ENCODE measurements at places on chromosomes 5 and 9.

DNA sequence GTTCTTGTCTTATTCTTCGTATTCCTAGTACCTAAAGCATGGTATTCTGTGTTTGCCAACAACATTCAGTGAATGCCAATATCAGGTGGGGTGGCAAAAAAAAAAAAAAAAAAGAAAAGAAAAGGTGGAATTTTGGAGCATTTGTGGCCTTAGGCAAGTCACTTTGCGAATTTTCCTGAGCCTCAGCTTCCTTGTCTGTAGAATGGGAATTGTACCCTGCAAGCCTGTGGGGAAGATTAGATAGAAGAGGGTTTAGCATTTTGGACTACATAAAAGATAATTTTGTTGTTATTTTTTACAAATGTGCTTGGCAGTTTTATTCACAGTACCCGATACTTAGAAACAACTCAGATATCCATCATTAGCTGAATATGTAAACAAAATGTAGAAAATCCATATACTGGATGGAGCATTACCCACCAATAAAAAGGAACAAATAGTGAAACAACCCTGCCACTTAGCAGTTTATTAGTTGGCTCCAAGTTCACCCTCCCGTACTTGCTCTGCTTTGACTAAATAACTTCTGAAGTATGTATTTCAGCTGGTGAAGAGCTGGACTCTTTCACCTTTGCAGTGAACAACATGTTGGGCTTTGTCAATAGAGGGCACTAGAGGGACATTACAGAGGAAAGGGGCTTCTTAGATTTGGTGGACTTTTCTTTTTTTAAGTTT, 13.6 kb downstream of the UBE2D2 start:
- DNase-seq = peak; percentile 70

GRCh38 chr9:14096258-14096922, 217.6 kb downstream of the NFIB start:
- peak; percentile 72 for DNase-seq

- no peak for DNase-seq
Measured at GRCh38 chr5:175860531-175861045, 10.8 kb upstream of the CPLX2 start.

GRCh38 chr5:152813526-152813925, 408.4 kb upstream of the NMUR2 start:
- DNase-seq = no peak

GRCh38 chr5:131245312-131245711, 18.5 kb upstream of the CDC42SE2 start:
- DNase-seq = no peak

GRCh38 chr5:15206133-15206532, 293.8 kb upstream of the FBXL7 start:
- no peak for DNase-seq

GRCh38 chr9:121622387-121623203, 28.8 kb upstream of the DAB2IP start:
- DNase-seq = no peak

DNA sequence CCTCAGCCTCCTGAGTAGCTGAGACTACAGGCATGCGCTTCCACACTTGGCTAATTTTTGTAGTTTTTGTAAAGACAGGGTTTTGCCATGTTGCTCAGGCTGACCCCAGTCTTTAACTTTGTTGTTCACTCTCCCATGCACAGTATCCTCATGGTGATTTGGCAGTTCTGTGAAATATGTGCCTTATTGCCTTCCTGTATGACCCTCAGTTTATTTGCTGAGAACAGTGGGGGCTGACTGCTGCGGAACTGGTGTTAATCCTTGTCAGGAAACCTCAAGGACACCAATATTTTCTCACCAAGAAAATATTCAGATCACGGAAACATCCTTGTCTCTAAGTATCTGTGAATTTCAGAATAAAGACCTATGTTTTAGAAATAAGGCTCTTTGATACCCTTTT, 287.8 kb downstream of the ARRDC3 start:
- no peak for DNase-seq

- no peak for DNase-seq
Measured at GRCh38 chr5:37777432-37778130, 62.3 kb downstream of the GDNF start.

- DNase-seq = no peak
Measured at GRCh38 chr5:160921-161802, 30.1 kb upstream of the LRRC14B start.

DNA sequence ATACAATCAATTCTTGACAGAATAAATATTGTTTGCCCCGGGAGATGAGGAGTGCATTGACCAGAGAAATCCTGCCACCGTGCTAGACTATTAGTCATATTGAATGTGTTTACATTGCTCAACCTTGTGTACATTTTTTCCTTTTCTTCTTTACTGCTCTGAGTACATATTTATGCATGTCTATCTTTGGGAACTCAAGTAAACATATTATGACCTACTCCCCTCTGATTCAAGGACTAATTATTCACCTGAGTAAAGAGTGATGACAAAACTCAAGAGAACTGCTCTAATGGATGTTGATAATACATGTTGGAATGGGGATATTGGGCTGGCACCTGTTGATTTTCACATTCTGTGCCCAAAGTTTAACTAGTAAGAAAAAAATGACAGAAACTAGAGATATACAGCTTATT, 3.9 kb upstream of the SPINK1 start:
- DNase-seq = peak; percentile 61

DNA sequence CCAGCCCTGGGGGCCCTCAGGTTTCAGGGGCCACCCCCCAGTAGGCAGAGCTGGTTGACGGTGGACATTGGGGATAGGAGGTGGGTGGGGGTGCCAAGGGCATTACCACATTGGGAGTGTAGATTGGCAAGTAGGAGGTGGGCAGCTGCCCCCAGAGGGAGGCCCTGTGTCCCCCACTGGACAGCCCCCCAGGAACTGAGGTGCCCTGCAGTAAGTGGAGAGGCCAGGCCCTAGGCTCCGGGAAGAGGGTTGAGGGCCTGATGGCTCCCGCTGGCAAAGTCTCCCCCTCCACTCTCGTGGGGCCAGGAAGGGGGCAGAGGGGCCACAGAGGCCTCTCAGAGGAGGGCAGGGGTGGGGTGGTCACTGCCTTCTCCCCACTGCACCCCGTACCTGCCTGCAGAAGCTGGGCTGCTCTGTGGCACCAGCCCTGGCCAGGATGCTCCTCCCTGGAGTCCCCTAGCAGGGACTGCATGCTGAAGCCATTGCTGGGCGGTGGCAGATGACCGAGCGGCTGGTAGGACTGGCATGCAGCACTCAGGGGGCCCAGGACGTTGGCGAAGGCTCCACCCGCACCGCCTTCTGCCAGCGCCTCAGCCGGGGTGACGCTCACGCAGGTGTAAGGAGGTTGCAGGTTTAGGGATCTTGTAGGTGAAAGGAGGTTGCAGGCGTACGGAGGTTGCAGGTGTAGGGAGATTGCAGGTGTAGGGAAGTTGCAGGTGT, 89.6 kb upstream of the CACNA1B start:
- DNase-seq = no peak

- peak; percentile 49 for DNase-seq
Measured at GRCh38 chr5:120614531-120615180, 150.6 kb downstream of the PRR16 start.

GRCh38 chr5:159120446-159120845, 20.7 kb upstream of the EBF1 start:
- no peak for DNase-seq

- DNase-seq = peak; percentile 70
Measured at GRCh38 chr9:71001780-71002386, 119.5 kb downstream of the TRPM3 start.

DNA sequence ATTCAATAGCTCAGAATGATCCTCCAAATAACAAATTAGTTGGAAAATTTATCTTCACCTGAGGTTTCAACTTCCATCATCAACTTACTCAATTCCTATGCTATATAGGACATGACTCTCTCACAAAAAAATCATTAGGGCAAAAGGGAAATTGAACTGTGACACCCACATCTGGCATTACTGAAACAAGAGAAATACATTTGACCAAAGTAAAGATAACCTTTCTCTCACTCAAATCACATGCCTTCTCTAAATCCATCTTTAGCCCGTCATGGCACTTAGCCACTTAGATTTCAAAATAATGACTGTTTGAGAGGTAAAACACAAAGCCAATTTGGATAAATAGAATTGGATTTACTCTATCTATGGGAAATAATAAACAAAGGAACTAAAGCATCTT, 126.4 kb downstream of the ADAMTS6 start:
- DNase-seq = no peak

GRCh38 chr5:89445106-89445745, 562.2 kb upstream of the MEF2C start:
- DNase-seq = no peak

GRCh38 chr9:98479967-98480847, 224.8 kb upstream of the TBC1D2 start:
- DNase-seq = peak; percentile 44

DNA sequence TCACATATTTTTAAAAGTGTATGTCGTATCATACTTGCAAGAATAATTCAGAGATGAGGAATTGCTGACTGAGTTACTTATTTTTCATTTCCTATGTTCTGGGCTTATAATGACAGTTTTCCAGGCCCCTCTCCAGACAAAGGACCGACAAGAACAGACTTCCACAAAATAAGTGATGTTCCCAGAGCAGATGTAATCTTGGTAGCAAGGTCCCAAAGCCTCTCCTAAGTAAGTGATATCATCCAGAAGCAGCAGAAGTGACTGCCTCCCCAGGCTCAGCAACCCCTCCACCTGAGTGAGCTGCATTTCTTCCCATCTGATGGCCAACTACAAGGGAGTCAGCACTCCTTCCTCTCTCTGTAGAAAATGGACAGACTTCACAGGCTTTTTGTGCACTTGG, 57.1 kb downstream of the SEMA6A start:
- DNase-seq = no peak

- peak; percentile 32 for DNase-seq
Measured at GRCh38 chr5:168341178-168341577, 49.7 kb downstream of the WWC1 start.

DNA sequence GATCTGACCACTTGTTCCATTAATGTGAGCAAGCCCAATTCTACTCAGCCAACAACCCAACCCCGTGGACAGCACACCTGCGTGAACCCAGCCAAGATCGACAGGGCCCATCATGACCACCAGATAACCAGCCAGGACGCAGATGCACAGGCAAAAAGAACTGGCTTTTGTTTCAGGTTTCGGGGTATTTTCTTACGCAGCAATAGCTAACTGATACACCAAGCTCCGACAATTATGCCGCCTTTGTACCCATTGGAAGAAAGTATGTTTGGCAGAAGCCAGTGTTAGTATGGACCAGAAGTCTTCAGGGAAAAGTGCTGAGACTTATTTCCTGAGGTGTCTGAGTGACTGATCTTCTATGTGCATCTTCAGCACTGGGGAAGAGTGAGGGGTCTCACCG, 6.0 kb upstream of the ADAMTS16 start:
- DNase-seq = no peak

- peak; percentile 27 for DNase-seq
Measured at GRCh38 chr5:82808960-82809359, 268.2 kb downstream of the TMEM167A start.

DNA sequence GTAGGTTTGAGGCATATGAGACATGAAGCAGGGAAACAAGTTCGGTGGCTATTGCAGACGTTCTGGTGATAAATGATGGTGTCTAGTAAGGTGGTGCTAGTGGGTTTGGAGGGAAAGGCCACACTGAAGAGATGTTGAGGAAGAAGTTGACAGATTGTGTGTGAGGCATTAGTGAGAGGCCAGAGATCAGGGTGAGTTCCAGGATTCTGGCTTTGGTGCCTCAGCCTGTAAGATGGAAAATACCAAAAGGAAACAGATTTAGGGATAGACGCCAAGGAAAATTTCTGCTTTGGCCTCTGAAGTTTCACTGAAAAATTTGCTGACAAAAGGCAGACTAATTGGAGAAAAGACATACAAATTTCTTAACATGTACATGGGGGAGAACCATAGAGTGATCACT, 6.4 kb upstream of the PAIP1 start:
- DNase-seq = no peak

DNA sequence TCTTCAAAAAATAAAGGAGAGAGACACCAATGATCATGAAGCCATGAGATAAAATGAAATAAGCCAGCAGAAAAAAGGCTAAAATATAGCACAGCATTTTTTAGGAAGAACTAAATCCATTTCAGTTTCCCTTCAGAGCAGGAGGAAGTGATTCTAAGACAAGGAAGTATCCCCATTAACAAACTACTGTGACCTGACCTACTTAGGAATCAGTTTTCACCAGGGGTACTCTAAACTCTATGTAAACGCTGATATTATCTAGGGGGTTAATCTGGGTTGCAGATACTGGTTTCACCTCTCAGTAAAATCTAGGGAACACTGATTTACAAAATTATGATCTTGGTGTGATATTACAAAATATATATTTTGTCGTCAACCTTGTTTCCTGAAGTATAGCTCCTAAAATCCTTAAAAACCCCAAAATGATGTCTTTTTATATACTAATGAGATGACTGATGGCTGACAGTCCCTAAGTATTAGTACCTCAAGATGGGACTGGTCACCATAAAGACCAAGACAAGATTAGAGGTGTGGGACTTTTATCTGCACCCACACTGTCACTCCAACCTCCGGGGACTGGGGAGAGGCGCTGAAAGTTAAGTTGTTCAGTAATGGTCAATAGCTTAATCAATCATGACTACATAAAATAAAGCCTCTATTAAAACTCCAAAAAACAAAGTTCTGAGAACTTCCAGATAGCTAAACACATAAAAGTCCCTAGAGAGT, 2.9 kb upstream of the FNBP1 start:
- no peak for DNase-seq

GRCh38 chr5:99355881-99356280, 427.1 kb upstream of the CHD1 start:
- DNase-seq = no peak

DNA sequence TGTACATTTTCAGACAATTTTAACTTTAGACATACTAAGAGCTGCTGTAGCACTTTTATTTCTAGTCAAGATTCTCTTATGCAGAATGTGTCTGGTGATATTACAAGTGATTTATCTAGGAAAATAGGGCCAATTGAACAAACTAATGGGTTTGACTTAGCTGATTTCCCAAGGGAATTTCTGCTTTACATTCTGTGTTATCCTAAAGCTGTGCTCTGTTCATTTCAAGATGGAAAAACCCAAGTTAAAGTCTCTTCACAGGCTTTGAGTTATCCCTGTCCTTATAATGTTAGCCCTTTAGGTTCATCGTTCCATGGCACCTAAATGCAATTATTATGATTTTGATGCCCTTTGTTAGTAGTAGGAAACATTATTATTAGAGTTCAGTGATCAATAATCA, 704.9 kb upstream of the CDH18 start:
- DNase-seq = no peak

DNA sequence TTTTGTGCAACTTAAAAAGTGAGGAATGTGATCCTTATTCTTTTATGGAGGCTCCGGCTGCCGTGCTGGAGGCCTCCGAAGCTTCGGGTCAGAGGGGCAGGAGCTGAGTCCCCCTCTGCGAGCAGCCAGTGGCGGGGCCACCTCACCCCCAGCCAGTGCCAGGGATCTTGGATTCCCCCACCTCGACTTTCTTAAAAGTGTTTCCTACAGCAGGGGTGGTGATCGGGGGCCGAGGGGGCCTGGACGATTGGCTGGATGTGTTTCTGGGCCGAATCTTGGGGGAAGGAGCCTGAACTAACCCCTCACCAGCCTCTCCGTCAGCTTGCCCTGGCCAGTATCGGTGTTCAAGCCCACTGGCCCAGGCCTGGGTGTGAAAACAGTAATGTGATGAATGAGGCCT, 92.2 kb upstream of the LMX1B start:
- no peak for DNase-seq

Measured in MCF 10A (cell line).